ENCODE measurements at places on chromosomes 6 and 20.

- DNase-seq: no peak
Measured at GRCh38 chr20:32943490-32944052, 60.7 kb downstream of the SUN5 start.

DNA sequence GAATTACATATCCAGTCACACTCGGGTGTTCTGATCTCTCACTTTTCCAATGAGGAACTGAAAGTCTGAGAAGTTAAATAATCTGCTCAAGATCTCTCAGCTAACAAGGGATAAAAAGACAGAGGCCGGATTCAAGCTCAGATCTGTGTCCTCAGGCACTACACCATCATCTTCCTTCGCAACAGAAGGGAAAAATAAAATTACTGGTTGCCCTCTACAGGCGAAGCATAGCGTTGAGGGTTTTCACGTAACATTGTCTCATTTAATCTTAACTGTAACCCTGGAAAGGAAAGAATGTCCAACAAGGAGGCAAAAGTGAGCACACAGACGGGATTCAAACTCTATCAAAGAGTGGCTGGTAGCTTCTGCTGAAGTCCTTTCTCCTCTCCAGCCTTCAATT, 67.8 kb upstream of the ANKEF1 start:
- no peak for DNase-seq

GRCh38 chr20:51400051-51400926, 142.2 kb downstream of the NFATC2 start:
- DNase-seq: peak; percentile 31

- DNase-seq: no peak
Measured at GRCh38 chr6:166929542-166930189, 26.7 kb downstream of the RNASET2 start.

DNA sequence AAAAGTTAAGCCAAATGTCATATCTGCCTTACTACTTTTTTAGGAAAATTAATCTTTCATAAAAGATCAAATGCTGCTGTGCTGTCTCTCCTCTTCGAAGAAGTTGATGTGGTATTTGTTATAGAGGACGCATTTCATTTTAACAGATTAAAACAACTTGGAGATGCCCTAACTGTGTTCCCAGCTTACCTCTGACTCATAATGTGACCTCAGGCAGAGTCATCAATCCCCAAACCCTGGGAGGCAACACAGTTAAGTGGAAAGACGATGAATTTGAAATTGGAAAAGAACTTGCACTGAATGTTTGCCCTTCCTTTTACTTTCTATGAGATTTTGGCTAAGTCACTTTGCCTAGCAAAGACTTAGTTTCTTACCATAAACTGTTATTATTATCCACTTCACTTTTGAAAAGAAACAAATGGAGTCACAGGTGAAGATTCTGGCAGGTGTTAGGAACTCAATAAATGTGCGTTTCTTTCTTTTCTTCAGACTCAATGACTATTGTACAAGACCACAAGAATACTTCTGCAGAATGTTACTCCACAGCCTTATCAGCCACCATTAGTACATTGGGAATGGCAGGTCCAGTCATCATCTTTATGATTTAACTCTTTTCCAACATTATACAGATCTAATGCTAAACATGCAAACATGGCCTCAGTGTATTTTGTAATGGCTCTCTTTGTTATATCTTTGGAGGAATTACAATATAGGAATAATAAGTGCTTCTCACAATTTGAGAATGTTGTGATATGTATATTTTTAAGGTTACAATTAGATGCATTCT, 102.6 kb downstream of the COL21A1 start:
- no peak for DNase-seq

GRCh38 chr20:62500237-62500864, 24.6 kb upstream of the GATA5 start:
- peak; percentile 61 for DNase-seq

DNA sequence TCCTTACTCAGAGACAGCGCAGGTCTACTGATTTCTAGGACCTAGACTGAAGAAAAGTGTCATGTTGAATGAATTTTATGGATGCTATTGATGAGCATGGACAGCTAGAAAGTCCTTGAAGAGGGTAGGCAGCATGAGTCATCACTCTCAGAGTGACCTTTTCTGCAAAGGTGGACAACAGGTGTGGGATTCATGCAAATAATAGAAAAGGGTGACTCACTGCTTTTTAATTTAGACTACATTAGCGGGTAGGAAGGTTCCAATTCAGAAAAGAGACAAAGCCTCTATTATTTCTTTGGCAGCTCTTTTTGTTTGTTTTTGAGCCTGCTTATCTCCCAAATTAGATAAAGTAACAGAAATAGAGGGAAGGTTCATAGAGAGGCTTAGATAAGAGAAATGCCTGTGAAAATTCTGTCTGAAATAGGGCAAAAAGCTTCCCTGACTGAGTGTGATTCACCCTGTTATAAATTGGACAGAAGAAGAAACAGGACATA, 191.4 kb downstream of the TENT5A start:
- DNase-seq: no peak

DNA sequence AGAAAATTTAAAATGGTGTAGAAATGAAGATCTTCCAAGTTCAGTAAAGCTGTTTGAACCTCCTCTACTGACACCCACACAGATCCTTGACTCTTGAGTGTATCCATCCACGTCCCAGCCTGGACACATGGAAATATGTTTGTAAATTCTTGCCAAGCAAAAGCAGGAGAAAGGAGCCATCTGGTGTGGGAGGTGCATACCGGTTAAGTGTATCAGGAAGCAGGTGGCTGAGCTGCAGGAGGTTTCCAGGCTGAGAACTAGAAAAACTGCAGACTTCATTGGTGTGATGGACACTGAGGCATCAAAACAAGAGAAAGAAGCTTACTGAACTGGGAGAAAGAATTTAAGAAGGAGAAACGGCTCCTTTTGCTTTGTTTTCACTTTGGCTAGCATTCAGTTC, 229.9 kb upstream of the GRIK2 start:
- DNase-seq: no peak

- no peak for DNase-seq
Measured at GRCh38 chr6:141463237-141463977, 669.3 kb upstream of the GJE1 start.

GRCh38 chr6:113805811-113806495, 51.2 kb upstream of the MARCKS start:
- no peak for DNase-seq

DNA sequence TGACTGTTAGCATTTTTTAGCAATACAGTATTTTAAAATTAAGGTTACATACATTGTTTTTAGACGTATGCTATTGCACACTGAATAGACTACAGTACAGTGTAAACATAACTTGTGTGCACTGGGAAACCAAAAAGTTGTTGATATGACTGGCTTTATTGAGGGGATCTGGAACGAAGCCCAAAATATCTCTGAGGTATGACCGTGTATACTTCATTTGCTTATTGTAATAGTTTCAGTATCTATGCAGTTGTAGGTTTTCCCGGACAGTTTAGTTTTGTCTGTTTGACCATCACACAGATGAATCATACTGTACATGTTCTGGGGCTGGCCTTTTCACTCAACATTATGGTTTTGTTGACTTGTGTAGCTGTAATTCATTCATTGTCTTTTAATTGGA, 6.9 kb upstream of the ZBTB12 start:
- no peak for DNase-seq

- no peak for DNase-seq
Measured at GRCh38 chr6:158366363-158366762, 54.1 kb downstream of the TULP4 start.

- DNase-seq: no peak
Measured at GRCh38 chr6:34792605-34793500, 970 bp downstream of the BLTP3A start.

DNA sequence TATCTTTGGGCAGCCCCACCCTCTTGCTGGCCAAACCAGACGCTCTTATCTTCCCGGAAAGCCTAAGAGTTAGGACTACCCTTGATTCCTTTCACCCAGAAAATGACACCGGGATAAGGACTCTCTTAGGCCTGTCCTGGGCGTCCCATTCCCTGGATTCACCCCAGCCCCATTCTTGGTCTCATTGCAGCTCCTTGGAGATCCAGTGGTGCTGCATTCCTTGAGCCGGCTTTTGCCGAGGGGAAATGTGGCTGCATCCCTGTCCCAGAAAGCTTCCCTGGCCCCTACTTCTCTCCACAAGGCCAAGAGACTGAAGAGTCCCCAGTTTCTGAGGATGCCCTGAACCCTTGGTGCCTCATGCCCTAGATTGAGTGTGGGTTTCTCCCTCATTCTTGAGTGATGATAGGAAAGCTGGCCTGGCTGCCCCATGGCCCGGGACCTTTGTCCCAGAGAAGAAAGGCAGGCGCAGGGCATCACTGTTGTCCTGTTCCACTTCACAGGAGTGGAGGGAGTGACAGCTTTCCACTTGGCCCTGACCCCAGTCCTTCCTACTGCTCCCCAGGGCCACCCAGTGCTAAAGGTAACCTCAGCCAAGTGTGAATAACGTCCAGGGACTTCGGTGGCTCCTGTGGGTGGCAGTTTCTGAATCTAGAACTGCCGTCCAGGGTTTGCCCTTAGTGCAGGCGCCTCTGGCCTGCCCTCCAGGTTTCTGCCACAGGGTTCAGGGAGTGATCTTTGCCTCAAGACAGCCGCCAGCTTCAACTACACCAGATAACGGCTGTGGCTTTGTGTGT, 42.7 kb upstream of the MYL9 start:
- DNase-seq: no peak

- no peak for DNase-seq
Measured at GRCh38 chr20:41889126-41889843, 271.1 kb upstream of the CHD6 start.

DNA sequence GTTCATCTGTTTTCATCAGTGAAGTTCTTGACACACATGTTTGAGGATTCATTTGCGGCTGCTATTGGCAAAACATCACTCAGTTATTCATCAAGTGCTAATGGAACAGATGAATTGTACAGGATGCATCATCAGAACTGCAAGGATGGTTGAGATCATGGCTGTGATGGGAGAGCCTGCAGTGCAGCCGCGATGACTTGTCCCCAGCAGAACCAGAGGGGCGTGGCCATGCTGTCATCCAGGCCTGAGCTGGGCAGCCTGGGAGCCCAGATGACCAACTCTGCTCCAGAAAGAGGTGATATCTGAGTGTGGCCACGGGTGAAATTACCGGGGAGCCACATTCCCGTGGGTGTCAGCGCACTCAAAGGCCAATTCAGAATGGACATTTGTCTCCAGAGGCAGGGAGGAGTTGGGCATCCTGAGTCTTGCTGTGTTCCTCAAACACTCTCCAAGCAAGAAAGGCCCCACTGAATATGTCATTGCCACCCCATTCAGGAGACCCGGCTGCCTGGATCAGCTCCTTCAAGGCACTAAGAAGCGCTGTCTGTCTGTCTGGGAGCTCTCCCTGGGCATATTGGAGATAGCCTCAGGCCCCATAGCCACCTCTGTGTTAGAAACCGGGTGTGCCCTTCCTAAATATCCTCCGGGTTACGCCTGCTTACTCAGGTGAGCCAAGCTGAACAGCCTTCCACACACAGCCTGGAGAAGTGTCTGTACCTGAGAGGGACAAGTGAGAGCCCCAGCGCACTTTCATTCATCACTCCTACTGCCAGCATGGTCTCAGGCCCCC, 66.7 kb downstream of the SYNDIG1 start:
- DNase-seq: no peak

DNA sequence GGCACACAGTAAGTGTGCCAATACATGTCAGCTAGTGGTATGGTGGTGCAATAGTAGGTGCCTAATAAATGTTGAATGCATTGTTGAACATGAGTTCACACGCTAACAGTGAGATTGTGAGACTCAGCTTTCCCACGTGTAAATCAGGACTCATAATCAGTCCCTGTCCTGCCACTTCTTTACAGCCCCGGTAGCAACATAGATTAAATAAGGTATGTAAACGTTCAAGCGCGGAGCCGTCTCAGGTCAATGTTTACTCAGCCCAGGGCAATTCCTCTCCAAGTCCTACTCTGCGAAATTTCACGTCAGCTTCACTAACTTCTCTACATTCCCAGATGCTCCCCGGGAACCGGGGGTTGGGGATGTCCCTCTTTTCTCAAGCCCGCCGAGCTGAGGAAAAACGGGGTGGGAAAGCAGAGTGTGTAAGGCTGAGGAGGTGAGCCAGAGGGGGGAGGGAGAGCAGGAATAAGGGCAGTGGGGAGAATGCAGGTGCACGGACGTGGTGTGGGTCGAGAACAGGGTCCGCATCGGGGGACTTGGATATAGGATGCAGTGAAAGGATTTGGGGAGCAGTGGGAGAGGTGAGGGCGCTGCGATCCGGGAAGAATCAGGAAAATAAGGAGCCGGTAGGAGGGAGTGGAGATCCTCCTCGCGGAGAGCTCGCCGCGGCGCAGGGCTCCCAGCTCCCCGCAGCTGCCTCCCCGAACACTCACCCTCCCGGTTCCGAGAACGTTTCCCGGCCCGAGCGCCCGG, 544 bp upstream of the TP53INP2 start:
- no peak for DNase-seq

DNA sequence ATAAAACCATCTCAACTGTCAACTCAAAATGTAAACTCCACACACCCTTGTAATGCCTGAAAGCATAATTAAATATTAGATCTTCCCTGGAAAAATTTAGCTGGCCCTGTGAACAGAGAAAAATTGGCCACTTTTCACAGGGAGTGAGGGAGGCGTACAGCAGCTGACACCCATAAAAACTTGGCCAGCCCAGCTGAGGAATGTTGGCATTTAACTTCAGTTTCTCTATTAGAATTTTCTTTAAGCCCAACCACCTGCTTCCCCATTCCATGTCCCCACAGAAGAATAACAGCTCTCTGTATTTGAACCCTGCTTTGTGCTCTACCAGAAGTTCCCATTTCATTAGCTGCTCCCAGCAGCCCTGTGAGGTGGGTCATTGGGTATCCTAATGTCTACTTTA, 41.0 kb downstream of the PKHD1 start:
- no peak for DNase-seq

- no peak for DNase-seq
Measured at GRCh38 chr6:35605600-35605999, 83.1 kb downstream of the FKBP5 start.

DNA sequence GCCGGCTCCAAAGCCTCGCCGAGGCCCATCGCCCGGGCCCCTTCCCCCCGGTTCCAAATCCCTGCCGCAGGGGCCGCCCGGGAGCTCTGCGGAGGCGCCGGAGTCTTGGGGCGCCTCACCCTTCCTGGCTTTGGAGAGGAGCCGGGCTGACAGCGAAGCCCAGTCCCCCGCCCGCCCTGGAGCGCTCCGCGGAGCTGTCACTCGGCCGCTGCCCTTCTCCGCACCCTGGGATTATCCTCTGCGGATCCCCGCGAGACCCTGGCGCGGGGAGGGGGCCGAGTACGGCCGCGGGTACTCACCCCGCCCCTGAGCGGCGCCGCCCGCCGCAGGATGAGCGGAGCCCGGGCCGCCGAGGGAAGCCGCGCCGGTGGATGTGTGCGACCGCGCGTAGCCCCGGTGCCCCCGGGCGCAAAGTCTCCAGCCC, 343 bp downstream of the SNAP91 start:
- DNase-seq: no peak

- DNase-seq: no peak
Measured at GRCh38 chr6:134535831-134536230, 217.9 kb upstream of the SGK1 start.

GRCh38 chr20:10428008-10428407, 6.0 kb downstream of the MKKS start:
- DNase-seq: no peak

DNA sequence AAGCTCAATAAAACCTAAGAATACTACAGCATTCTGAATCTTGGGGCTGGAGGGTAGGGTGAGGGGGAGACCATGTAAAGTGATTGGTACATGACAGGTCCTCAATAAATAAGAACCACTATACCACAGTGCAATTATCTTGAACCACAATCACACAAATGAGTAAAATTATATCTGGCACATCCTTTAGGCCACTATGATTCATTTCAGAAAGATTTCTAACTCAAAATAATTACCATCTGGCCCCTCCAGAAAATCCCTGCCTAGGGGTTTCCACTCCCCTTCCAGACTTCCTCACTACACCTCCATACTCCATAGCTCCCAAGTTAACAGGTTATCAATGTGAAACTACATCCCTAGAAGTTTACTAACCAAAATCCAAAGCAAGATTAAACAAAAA, 19.7 kb downstream of the AKIRIN2 start:
- DNase-seq: no peak

Measured in stimulated activated CD8-positive, alpha-beta memory T cell treated with anti-CD3 and anti-CD28 coated beads, Interleukin-7, amount 100 ng/mL, for 1 hour (primary cell).